Mesenteric fat pad (tissue), 1 donor: ENCODE measurements at places on chromosomes 4 and X. TPM values are rescaled to one million over a fixed set of nuclear protein-coding genes. Genes with fewer than 3 reads are reported as not detected.

- DNase-seq, result no peak
Observed at GRCh38 chr4:15805583-15806517, 27.7 kb downstream of the CD38 start.

- DNase-seq, result no peak
Observed at GRCh38 chr4:64538219-64538618, 129.0 kb upstream of the TECRL start.

DNA sequence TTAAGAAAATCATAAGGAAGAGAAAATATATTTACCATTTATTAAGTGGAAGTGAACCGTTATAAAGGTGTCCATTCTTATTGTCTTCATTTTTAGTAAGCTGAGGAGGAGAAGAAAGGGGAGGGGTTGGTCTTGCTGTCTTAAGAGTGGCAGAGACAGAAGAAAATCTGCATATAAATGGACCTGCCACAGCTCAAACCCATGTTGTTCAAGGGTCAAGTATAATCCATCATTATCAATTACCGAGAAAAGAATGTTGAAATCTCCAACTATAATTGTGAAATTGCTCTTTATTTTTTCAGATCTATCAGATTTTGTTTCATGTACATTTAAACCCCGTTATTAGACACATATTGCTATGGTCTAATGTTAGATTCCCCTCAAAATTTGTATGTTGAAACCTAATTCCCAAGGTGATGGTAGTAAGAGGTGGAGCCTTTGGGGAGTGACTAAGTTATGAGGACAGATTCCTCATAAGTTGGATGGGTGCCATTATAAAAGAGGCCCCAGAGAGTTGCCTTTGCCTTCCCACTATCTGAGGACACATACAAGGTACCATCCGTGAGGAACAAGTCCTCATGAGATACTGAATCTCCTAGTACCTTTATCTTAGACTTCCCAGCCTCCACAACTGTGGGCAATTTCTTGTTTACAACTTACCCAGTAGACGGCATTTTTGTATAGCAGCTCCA, 58.5 kb upstream of the SMAD1 start:
- no peak for DNase-seq

DNA sequence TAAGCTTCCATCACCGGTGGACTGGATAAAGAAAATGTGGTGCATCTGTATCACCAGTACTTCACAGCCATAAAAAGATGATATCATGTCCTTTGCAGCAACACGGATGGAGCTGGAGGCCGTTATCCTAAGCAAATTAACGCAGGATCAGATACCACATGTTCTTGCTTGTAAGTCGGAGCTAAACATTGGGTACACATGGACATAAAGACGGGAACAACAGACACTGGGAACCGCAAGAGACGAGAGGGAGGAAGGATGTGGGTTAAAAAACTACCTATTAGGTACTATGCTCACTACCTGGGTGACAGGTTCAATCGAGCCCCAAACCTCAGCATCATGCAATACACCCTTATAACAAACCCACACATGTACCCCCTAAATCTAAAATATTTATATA, 16.3 kb upstream of the IDS start:
- no peak for DNase-seq

MSX1 gene
- 38.9 TPM for total RNA-seq
